ENCODE measurements at places on chromosomes 13 and 19.
A peak's percentile ranks its signal among the peaks of the same experiment; 100 is the strongest.

DNA sequence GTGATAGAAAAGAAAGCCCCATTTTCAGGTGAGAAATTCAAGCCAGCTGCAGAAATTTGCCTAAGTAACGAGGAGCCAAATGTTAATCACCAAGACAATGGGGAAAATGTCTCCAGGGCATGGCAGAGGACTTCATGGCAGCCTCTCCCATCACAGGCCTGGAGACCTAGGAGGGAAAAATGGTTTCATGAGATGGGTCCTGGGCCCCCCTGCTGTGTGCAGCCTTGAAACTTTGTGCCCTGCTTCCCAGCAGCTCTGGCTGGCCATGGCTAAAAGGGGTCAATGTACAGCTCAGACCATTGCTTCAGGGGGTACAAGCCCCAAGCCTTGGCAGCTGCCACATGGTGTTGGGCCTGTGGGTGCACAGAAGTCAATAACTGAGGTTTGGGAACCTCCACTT lies 9.9 kb downstream of the N4BP2L1 start:
- no peak for DNase-seq

GRCh38 chr13:96968027-96968426 lies 26.2 kb downstream of the OXGR1 start:
- DNase-seq: no peak

- peak; percentile 53 for DNase-seq
Measured at GRCh38 chr19:42634409-42635232, 39.9 kb upstream of the CEACAM8 start.

- DNase-seq: no peak
Measured at GRCh38 chr13:97477844-97478243, 43.9 kb downstream of the RAP2A start.

DNA sequence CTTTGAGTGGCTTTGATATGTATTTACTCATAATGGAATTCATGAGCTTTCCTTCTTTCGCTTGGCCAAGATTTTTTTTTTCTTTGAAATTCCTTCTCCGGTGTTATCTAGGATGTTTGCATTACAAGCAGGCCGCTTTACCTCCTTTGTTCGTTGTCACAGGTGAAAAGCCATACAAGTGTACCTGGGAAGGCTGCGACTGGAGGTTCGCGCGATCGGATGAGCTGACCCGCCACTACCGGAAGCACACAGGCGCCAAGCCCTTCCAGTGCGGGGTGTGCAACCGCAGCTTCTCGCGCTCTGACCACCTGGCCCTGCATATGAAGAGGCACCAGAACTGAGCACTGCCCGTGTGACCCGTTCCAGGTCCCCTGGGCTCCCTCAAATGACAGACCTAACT lies 16.7 kb downstream of the KLF5 start:
- DNase-seq: no peak

DNA sequence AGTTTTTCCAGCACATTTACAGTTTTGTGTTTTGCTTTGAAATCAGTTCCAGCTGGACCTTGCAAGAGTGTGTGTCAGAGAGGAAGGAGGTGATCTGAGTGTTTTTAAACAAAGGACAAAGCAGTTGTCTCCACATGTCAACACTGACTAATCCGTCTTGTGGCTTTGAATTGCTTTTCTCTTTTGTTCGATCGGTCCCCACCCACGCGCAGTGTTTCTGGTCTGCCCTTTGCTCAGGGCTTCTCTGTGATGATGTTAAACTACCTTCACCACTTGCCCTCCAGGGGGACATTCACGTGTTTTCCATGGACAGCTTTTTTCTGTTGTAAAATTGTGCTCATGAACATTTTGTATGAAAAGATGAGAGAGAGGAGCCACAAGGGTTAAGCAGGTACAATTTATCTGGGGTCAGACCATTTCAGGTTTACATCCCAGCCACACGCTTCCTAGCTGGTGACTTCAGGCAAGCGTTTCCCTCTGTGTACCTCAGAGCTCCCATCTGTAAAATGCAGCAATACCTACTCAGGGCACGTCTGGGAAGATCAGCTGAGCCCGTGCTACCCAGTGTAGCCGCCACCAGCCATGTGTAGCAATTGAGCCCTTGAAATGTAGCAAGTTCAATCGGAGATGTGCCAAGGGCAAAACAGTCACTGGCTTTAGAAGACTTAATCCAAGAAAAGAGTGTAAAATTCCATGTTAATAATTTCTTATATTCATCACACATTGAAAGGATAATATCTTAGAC lies 13.5 kb upstream of the PLA2G4C start:
- peak; percentile 48 for DNase-seq

- DNase-seq: no peak
Measured at GRCh38 chr13:36217456-36217855, 3.1 kb upstream of the SOHLH2 start.

DNA sequence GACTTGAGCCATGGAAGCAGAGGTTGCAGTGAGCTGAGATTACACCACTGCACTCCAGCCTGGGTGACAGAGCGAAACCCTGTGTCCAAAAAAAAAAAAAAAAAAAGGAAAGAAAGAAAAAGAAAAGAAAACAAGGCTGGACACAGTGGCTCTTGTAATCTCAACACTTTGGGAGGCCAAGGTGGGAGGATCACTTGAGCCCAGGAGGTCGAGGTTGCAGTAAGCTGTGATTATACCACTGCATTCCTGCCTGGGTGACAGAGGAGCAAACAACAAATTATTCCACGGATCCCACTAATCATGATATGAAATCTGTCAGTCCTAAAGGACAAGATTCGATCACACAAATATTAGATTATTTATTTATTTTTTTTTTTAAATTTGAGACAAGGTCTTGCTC lies 3.1 kb upstream of the MYDGF start:
- no peak for DNase-seq

DNA sequence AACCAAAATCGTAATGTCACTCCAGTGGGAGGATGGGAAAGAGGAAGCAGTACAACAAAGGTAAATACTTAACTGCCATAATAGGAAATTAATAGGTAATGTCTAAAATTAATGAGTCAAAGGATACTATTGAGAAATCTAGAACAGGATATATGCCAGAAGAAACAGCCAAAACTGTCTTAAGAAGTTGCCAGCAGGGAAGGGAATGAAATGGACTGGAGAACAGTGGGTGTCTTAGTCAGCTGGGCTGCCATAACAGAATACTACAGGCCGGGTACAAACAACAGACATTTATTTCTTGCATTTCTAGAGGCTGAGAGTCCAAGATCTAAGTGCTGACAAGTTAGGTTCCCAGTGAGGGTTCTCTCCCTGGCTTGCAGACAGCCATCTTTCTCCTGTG lies 40.3 kb upstream of the IPO5 start:
- DNase-seq: no peak

- DNase-seq: no peak
Measured at GRCh38 chr19:57106722-57107235, 13.0 kb upstream of the USP29 start.

- DNase-seq: no peak
Measured at GRCh38 chr19:28670836-28671235, 542.1 kb downstream of the UQCRFS1 start.

- DNase-seq: no peak
Measured at GRCh38 chr13:31207661-31208552, 8.1 kb downstream of the B3GLCT start.

- no peak for DNase-seq
Measured at GRCh38 chr13:95391362-95391761, 90.1 kb upstream of the ABCC4 start.

- no peak for DNase-seq
Measured at GRCh38 chr19:6717036-6717435, 3.4 kb downstream of the C3 start.

DNA sequence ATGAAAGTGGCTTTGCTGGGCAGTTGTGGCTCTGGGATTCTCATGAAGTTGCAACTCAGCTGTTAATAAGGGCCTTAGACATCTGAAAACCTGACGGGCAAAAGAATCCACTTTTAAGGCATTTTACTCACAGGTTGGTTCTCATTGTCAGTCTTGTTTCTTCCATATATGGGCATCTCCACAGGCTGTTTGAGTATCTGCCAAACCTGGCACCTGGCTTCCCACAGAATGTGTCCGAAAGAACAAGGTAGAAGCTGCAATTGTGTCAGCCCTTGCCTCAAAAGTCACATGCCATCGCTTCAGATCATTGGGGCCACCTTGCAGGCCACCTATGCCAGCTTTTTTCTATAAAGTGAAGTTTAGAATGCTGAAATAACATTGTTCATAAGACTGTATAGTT lies 102.4 kb downstream of the KCTD12 start:
- DNase-seq: no peak

DNA sequence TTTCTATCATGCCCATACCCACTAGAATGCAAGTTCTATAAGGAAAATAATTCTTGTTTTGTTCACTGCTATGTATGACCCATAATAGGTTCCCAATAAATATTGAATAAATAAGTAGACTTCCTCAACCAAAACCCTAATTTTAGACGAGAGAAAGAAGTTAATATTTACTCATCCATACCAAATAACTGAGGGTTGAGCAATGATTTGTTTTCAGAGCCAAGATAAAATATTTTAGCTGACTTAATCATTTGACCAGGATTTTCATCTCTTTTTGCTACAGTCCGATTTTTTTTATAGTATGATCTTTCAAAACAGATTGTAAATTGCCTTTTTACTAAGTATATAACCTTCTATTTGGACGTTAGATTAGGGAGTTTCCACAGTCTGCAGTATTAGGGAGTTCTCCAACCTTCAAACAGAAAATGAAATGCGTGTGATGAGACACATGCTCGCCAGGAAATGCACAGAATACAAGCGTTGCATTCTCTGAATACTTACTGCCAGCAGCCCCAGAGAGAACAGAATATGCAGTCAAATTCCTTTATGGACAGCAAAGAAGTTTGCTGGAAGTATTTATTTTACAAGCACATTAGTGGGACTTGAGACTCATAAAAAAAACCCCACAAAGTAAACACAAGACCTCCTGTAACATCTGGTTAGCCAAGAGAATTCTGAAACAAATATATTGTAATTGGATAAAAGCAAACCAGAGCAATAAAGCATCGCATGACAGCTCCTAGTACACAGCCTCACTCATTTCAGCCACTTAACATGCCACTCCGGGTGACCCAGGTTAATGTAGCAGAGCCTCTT lies 230.0 kb downstream of the MYO16 start:
- no peak for DNase-seq

- no peak for DNase-seq
Measured at GRCh38 chr19:40719414-40719894, 2.5 kb downstream of the ITPKC start.

- peak; percentile 66 for DNase-seq
Measured at GRCh38 chr13:30307194-30307970, at the start of gene KATNAL1. Gene KATNAL1, minus strand, starts transcription at chr13:30307551. Its CDS starts 23,774 bp downstream, at chr13:30283777.

- DNase-seq: no peak
Measured at GRCh38 chr19:54208784-54209057, 8.1 kb downstream of the RPS9 start.

- no peak for DNase-seq
Measured at GRCh38 chr13:52797176-52797575, 51.3 kb downstream of the PCDH8 start.

GRCh38 chr19:33947265-33947964 lies 150.7 kb downstream of the KCTD15 start:
- DNase-seq: no peak

DNA sequence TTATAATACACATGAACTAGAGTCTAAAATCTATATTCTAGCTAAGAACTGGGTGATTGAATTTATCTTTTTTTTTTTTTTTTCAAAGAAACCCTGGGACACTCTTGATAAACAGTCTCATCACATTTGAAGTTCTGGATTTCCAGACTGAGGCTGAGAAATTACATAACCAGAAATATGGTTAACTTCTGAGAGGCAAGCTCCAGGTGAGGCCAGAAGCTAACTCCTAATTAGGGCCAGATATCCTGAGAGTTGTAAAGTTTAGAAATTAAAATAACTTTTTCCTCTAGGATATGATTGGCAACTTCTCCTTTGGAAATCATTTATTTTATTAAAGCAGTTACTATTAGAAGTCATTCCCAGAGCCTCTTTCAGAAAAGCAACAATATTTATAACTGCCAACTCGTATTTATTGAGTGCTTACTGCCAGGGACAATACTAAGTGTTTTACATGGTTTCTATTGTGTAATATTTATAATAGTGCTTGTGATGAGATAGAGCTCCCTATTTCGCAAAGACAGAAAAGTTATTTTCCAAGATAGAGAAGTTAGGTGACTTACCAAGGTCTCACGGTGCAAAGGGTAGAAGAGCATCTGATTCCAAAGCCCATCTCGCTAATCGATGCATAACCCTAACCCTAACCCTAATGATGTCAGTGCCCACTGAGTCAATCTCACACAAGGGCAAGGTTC lies 187.7 kb downstream of the DCT start:
- DNase-seq: no peak

DNA sequence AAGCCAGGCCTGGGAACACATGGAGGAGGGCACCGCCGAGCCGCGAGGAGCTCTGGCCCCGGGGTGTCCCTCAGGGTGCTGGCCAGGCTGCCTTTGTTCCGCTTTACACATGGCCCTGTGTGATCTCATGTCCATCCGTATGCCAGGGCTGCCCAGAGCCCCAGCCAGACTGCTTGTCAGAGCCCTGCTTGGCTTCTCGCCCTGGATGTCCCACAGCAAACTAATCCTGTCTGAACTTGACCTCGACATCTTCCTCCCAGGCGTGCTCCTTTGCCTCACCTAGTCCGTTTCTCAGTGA lies 14.3 kb downstream of the BCKDHA start:
- DNase-seq: no peak

- no peak for DNase-seq
Measured at GRCh38 chr13:92590503-92590908, 636.1 kb upstream of the GPC6 start.

- DNase-seq: no peak
Measured at GRCh38 chr19:48613024-48613851, 1.6 kb downstream of the FAM83E start.

GRCh38 chr19:3942790-3943409 lies 10.0 kb downstream of the NMRK2 start:
- no peak for DNase-seq

DNA sequence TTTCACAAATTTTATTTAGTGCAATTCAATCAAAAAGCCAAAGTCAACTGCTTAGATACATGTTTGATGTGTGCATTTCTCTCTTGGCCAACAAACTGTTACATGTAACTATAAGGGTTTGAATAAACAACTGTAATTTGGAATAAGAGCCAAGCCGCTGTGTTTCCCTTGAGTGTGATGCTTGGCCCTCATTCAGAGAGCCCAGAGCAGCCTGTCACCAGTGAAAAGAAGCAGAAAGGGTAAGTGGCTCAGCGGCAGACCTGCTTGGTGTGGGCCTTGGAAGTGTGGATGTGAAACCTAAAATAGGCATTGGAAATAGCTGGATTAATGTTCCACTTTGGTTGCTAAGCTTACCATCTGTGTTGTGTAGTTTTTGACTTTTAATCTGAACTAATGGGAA lies 924.6 kb downstream of the OLFM4 start:
- DNase-seq: no peak

All from stimulated activated naive CD8-positive, alpha-beta T cell treated with anti-CD3 and anti-CD28 coated beads, Interleukin-15, amount 100 ng/mL, for 72 hours (primary cell).